ENCODE measurements at places on chromosomes 7 and 10.

DNA sequence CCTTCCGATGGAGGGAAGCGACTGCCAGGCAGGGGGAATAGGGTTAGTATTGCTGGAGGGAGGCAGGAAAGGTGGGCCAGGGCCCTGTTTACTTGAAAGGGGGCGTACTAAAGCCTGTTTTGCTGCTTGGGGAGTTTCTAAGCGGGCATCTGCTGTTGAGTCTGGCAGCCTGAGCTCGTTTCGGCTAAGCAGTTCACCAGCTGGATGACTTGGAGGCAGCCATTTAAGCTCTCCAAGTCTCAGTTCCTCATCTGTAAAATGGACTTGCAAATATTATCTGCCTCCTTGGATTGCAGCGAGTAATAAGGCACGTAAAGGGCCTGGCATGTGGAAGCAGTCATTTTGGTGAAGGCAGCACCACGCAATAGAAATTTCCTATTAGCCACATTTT is 44.0 kb downstream of the LDB3 start:
- DNase-seq: no peak

DNA sequence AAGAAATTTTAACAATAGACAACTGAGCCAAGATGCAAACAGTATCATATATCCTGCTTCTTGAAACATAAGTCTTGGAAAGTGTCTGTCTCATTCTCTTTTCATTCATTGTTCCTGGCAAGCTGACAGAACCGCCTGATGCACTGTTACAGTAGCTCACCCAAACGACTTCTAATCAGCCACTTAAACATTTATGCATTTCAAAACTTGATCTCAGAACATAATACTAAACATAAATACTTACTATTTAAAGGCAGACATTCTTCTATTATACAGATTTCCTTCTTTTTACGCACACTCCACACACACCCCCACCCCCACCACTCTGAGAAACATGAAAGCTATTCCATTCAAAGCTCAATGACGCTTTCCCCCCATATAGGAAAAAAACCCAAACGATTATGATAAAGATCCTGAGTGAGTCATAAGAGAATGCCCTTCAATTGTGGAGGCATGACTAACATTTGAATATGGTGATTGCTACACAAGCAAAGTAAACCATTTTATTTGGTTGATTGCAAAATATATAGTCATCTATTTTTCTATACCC is 30.5 kb downstream of the SHTN1 start:
- no peak for DNase-seq

GRCh38 chr10:119928411-119928810 is 35.9 kb downstream of the SEC23IP start:
- DNase-seq: no peak

GRCh38 chr10:16857419-16857818 is 40.2 kb upstream of the RSU1 start:
- no peak for DNase-seq

GRCh38 chr10:112348759-112349158 is 25.2 kb upstream of the ACSL5 start:
- DNase-seq: no peak

DNA sequence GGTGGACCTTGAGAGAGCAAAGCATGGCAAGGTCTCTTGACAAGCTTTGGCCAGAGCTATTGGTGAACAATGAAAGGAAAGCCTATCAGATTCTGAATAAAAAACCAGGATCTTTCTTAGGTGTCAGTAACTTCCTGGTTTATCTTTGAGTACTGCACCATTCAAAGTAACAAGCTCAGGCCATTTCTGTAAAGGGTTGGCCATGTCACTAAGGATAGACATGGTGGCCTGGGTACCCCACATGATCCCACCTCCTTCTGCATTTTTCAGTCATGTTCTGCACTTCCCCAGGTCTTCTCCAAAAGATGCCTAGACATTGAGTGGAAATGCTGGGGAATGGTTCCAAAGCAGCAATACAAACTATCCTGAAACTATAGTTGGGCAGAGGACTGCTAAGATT is 242.0 kb downstream of the ARHGAP12 start:
- no peak for DNase-seq

GRCh38 chr10:1089017-1089689 is 33.0 kb downstream of the WDR37 start:
- DNase-seq: no peak

GRCh38 chr10:124267231-124267885 is 151.4 kb downstream of the OAT start:
- DNase-seq: no peak

Data from right cardiac atrium (tissue), 5 donors.